ENCODE measurements at places on chromosomes 16 and 17. TPM values are rescaled to one million over a fixed set of nuclear protein-coding genes. Genes with fewer than 3 reads are reported as not detected.

DNA sequence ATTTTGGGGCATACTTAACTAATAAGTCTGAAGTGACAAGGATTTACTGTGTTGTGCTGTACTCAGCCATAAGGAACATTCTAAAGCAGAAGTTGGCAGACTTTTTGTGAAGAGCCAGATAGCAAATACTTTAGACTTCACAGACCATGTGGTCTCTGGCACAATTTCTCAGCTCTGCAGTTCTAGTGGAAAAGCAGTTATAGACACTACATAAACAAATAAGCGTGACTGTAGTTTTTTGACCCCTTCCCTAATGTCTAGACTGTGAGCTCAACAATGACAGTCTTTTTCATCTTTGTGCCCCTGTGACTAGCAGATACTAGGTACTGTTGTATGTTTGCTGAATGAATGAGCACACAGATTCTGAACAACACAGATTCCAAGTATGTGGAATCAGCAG, 4.9 kb downstream of the RPAIN start:
- DNase-seq, result no peak
- H3K27ac ChIP-seq, result no peak overlapping the region
- peaks cover 14% of the 10 kb centered on the region for H3K36me3 ChIP-seq
- no peaks in the 10 kb centered on the region for H3K27me3 ChIP-seq

DNA sequence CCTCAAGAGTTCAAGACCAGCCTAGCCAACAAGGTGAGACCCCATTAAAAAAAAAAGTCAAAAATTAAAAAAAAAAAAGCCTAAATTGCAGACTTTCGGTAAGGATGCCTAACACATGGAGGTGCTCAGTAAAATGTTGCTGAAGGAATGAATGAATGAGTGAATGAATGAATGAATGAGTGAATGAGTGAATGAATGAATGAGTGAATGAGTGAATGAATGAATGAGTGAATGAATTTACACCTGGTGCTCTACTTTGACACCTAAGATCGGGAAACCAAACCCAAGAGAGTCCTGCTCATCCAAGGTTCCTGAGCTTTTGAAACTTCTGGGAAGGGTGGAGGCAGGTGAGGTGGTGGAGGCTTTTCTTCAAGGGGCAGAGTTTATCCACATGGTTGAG, 112.2 kb upstream of the LHX1 start:
- H3K4me1 ChIP-seq, result no peaks in the 10 kb centered on the region
- H3K27me3 ChIP-seq, result peaks cover 52% of the 10 kb centered on the region
- H3K27ac ChIP-seq, result no peak overlapping the region
- no peaks in the 10 kb centered on the region for H3K36me3 ChIP-seq
- DNase-seq, result no peak
- no peak overlapping the region for H3K4me3 ChIP-seq

DNA sequence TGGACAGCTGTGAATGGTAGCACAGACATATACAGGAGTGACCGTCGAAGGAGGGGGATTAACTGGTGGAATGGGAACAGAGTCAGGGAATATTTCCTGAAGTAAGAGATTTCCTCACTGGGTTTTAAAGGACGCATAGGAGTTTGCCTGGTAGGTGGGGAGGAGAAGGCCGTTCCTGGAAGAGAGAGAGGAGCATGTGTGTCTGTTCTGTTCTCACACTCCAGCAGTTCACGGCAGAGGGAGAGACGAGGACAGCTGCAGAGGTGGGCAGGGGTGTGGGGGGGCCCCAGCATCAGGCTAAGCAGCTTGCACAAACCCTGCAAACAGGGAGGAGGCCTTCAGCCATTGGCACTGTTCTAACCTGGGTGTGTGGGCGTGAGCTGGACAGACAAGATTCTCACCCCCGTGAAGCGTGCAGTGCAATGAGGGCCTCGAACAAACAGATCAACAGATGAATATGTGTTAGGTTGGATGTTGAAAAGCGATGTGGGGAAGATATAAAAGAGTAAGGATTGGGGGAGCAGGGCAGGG, 85.3 kb upstream of the GSE1 start:
- H3K27ac ChIP-seq, result no peak overlapping the region
- H3K4me3 ChIP-seq, result no peak overlapping the region

DNA sequence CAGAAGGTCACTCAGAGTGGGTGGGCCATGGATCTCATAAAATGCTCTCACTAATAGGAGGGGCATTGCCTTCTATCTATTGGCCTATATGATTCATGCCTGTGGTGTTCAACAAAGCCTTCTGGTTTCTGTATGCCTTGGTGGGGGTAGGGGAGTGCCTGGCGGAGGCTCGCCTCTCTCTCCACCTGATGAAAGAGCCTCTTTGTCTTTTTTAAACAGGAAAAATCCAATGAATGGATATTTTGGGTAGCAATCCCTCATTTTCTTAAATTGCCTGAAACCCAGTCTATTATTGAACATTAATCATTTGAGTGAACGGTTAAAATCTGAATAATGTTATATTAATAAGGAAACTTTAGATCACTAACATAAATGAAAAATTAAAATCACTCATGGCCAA, 90.6 kb downstream of the TOX3 start:
- H3K4me3 ChIP-seq, result no peak overlapping the region
- no peak for DNase-seq
- no peaks in the 10 kb centered on the region for H3K4me1 ChIP-seq
- H3K27ac ChIP-seq, result no peak overlapping the region
- no peaks in the 10 kb centered on the region for H3K36me3 ChIP-seq
- H3K27me3 ChIP-seq, result no peaks in the 10 kb centered on the region

GRCh38 chr17:60557805-60558204, 31.8 kb upstream of the APPBP2 start:
- H3K36me3 ChIP-seq, result no peaks in the 10 kb centered on the region
- no peak overlapping the region for H3K27ac ChIP-seq
- H3K4me1 ChIP-seq, result no peaks in the 10 kb centered on the region
- no peaks in the 10 kb centered on the region for H3K27me3 ChIP-seq

Gene CCDC40
- total RNA-seq, result 2.2 TPM

Gene MYH11
- total RNA-seq, result 0.66 TPM

Gene JPT2
- total RNA-seq, result 13.8 TPM

Gene DYNLRB2
- not detected for total RNA-seq
